ENCODE measurements at places on chromosomes 1 and 21.

DNA sequence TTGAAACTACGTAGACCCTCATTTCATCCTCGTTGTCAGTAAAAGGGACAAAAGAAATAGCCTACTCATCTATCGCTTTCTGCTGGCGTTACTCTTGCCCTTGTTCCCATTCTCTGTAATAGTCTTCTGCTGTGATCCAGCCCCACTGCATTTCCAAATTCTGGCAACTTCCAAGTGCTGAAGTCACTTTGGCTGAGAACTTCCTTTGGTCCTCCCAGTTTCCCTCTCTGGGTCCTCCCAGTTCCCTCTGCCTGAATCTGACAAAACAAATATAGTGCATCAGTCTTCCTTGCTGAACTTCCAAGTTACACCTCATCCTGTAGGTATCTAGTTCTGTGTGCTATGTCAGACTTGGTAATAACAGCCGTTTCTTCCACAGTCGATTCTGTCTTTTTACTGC, 47.0 kb upstream of the PLA2G4A start:
- DNase-seq, result peak; percentile 93

- DNase-seq, result peak; percentile 77
These were observed 37.5 kb upstream of the LAPTM5 start for GRCh38 chr1:30795026-30795425.

GRCh38 chr1:99652881-99653281, 7.0 kb downstream of the PALMD start:
- peak; percentile 34 for DNase-seq

GRCh38 chr1:37250371-37250770, 216.1 kb upstream of the GRIK3 start:
- no peak for DNase-seq

DNA sequence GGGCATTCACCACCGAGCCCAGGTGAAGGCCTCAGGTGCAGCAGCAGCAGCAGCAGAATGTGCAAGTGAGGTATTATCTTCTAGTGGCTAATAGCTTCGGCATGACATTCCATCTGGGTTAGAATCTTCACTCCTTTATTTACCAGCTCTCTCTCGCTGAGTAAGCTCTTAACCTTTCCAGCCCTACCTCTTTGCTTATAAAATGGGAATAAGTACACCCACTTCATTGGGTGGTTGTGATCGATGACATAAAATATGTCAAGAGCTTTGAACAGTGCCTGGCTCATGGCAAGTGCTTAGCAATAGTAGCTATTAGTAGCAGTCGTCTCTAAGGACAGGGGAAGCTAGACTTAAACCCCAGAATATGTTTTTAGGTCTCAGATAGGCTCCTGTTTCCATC, 149.5 kb downstream of the NOS1AP start:
- no peak for DNase-seq

DNA sequence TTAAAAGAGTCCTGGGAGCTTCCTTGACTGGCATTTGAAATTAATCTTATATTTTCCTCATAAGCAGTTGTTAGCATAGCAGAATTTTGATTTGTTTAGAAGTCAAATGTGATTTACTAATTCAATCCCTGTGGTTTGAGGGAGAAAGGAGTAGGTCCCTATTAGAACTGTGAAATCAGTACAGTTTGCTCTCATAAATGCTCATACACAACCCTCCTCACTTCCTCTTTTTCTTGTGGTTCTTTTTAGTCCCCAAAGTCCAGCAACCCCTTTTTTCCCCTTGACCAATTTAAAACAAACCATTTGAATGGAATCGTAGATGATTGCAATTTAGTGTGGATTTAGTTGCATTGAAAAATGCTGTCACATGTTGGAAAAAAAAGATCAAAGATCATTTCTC, 9.2 kb upstream of the IFI44 start:
- no peak for DNase-seq

GRCh38 chr1:30413111-30413440, 310.3 kb downstream of the MATN1 start:
- no peak for DNase-seq

- DNase-seq, result no peak
These were observed 20.4 kb downstream of the CCT8 start for GRCh38 chr21:29053011-29053553.

GRCh38 chr1:152533327-152533938, 19.2 kb downstream of the CRCT1 start:
- DNase-seq, result no peak

DNA sequence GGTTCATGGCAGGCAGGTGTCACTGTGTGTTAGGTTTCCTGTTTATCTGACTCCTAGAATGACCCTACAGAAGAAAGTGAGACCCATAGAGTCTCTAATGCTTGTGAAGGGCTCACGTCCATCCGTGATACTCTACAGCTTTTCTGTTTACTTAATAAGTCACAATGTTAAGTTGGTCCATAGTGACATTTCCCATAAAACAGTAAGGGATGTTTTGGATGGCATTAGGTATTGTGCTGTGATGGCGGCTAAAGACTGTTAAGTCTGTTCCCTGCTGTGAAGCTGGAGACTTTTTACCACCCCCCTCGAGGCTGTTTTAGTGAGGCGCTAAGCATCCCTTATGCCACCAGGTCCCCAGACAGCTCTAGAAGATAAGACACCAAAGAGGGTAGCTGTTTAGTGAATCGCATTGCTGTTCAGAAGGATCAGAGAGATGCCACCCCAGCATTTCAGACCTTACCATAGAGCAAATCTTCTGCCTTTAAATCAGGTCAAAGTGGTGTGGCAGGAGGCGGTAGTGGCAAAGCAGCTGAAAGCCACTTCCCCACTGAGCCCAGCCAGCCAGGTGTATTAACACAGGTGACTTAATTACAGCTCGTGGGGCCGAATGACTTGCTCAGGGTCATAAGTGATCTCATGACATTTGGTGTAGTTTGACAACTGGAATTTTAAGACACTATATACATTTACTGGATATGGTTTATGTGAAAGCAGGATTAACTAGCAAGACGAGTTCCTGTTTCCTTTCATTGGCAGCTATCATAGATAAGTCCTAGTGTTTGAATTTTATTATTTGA, 25.0 kb downstream of the SLC37A1 start:
- no peak for DNase-seq

GRCh38 chr1:119660253-119661083, 12.4 kb upstream of the ZNF697 start:
- no peak for DNase-seq

DNA sequence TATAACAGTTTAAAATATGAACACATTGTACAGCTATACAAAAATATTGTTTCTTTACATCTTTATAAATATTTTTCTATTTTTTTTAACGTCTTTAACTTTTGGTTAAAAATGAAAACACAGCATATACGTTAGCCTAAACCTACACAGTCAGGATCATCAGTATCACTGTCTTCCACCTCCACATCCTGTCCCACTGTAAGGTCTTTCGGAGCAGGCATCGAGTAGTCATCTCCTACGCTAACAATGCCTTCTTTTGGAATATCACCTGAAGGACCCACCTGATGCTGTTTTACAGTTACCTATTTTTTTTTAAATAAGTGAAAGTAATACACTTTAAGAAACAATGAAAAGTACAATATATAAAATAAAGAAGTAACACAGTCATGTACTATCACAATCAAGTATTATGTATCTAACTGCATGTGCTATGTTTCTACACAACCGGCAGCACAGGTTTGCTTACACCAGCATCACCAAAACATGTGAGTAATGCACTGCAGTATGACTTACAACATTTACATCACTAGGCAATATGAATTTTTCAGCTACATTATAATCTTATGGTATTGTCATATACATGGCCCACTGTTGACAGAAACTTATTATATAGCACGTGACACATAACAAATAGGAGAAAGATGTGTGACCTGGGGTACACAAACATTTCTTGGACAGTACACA, 254.4 kb downstream of the AKT3 start:
- no peak for DNase-seq

- no peak for DNase-seq
These were observed 114.5 kb upstream of the KCNK2 start for GRCh38 chr1:214967865-214968575.

DNA sequence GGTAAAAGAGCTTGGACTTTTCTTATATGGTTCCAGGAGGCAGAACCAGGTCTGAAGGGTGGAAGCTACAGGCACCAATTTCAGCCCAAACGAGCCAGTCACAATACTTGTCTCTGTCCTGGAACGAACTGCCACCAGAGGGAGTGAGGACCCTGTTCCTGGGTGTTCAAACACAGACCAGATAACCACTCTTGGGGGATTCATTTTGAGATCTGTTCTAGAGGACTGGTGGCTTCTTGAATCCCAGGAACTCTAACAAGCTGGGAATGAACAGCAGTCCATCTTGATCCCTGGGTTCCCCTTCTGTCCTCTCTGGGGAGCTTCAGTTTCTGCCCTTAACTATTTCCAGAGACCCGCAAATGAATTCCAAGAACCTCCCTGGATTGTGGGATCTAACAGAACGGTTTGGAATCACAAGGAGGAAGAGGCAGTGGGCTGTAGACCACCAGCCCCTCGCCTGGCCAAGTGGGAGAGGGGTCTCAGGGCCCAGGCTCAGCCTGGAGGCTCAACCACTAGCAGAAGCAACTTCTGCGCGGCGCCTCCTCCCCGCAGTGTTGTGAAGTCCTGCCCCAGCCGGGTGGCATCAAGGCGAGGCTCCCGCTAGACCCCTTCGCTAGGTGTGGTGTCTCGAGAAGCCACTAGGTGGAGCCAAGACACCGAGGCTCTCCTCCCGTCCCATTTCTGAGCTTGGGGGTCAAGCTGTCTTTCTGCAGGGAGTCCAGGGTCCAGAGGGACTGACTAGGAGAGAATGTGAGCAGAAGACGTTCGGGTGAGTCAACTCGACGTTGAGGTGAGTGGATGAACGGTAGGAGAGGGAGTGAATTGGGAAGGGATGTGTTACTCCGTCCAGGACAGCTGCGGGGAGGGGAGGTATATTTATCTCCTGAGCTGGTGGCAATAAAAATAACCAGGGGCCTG, 12.1 kb upstream of the NES start:
- peak; percentile 90 for DNase-seq

GRCh38 chr1:27555700-27556424, 48.1 kb downstream of the AHDC1 start:
- DNase-seq, result peak; percentile 89

- DNase-seq, result peak; percentile 5
These were observed 40.2 kb downstream of the FASLG start for GRCh38 chr1:172699111-172699510.

DNA sequence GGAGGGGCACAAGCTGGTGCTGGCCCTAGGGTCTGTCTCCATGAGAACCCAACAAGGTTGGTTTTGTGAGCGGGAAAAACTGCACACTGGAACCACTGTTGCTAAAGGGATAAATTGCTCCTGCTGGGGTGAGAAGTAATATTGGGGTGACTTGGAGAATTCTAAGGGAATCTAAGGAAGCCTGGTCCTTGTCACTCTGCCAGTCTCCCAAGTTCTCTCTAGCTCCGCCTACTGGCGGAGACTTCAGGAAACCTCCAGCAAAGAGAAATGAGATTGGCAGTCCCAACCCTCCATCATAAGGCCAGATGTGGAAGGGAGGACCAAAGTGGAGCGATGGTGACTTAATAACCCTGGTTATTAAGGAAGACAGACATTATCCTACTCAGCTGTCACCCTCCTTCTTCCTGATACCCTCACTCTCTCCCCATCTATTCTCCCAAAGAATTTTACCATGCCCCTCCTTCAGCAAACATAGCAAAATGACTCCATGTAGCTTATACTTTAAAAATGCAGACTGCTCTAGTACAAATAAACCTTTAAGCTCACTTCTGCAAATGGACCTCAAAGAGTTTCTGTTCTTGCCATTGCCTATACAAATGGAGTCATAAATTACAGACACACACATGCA, 2.7 kb downstream of the LCE1F start:
- DNase-seq, result no peak

DNA sequence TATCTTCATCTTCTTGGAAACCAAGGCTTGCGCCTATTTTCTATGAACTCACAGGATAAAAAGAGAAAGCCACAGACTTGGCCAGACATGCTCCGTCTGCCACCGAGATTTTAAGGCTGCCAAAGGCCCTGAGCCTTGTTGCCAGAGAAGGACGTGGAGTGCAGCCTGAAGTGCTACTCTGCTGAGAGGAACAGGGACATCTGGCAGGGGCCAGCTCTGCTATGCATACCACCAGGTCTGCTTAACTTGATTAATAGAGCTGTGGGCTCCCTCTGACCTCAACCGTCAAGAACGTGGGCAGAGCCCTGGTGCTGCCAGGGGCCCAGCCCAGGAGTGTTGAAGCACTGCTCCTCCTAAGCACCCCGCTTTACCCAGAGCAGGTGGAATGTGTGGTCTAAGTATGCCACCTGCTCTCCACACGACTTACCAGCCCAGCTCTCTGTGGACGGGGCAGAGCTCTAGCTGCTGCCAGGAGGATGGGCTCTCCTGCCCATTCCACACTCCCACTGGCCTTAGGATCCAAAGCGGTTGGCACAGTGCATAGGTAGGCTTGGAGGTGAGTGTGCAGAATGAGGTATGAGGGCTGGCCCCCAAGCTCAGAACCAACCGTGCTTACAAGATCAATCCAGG, 10.6 kb downstream of the HCRTR1 start:
- peak; percentile 67 for DNase-seq
